Suppressor macrophage (primary cell): ENCODE measurements at places on chromosomes 1 and 21.

GRCh38 chr1:115713906-115714305 lies 54.6 kb downstream of the CASQ2 start:
- no peak for DNase-seq

- DNase-seq = no peak
Measured at GRCh38 chr21:35397781-35398180, 348.7 kb upstream of the RUNX1 start.

- DNase-seq = no peak
Measured at GRCh38 chr1:31765041-31765467, 914 bp upstream of the ADGRB2 start.

- no peak for DNase-seq
Measured at GRCh38 chr1:234616644-234617043, 6.7 kb upstream of the IRF2BP2 start.

- DNase-seq = no peak
Measured at GRCh38 chr1:83000286-83000685, 998.6 kb downstream of the TTLL7 start.

DNA sequence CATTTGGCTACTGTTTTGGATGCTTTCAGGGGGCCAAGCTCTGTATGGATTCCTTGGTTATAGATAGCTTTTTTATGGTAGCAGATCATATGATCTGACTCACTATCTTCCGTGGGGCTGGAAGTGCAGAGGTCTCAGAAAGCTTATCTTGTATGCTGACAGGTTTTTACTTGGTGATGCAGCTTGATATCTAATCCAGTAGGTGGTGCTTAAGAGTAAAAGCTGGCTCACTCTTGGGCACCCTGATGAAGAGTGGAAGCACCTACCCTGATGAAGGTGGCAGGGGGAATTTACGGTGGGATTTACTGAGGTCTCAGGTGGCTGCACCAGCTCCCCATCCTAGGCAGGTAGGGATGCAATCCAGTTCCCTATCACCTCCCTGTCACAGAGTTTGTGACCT lies 151.2 kb downstream of the PTBP2 start:
- no peak for DNase-seq

DNA sequence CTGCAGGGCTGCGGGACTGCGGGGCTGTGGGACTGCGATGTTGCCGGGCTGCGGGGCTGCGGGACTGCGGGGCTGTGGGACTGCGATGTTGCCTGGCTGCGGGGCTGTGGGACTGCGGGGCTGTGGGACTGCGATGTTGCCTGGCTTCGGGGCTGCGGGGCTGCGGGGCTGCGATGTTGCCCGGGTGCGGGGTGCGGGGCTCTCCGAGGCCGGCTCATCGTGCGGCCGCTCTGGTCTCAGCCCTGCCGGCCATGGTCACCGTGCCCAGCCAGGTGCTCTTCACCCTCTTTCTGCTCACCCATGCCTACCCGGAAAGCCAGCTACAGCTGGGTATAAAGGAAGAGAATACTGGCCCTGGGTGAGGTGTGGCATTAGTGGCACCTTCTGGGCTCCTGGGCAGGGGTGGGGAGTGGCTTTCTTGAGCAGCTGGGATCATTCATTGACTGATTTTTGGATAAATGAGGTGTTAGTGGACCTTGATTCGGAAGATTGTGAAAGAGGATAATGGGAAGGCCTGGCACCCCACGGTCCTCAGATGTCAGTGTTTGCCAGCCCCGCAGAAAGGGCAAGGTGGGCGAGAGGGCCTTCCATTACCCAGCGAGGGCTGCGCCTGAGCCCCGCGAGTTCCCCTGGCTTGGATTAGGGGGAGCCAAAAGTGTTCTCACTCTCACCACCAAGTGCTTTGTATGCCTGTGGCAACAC lies 36.3 kb downstream of the COQ8A start:
- no peak for DNase-seq

DNA sequence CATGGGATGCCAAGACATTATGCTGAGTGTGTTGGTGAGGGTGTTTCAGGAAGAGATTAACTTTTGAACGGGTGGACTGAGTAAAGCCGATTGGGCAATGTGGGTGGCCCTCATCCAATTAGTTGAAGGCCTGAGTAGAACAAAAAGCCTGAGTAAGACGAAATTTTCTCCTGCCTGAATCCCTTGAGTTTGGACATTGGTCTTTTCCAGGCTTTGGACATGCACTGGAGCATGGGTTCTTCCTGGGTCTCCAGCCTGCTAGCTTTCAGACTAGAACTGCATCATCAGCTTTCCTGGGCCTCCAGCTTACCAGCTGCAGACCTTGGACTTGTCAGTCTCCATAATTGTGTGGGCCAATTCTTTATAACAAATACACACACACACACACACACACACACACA lies 63.6 kb downstream of the NIBAN1 start:
- peak; percentile 6 for DNase-seq

- DNase-seq = peak; percentile 79
Measured at GRCh38 chr1:64268653-64269557, 65.5 kb downstream of the UBE2U start.

DNA sequence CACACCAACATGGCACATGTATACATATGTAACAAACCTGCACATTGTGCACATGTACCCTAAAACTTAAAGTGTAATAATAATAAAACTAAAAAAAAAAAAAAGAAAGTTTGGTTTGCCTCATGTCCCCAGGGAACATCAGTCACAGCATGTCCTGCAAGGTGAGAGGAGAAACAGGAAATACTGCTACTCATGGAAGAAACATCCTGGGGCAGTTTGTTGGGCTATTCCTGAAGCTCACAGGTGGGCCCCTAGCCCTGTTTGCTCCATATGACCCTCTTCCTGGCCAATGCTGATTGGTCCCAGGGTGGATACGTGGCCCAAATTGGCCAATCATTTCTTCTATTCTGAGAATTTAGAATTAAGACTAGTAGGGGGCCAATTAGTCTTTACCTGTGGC lies 103.4 kb upstream of the ADAR start:
- no peak for DNase-seq

DNA sequence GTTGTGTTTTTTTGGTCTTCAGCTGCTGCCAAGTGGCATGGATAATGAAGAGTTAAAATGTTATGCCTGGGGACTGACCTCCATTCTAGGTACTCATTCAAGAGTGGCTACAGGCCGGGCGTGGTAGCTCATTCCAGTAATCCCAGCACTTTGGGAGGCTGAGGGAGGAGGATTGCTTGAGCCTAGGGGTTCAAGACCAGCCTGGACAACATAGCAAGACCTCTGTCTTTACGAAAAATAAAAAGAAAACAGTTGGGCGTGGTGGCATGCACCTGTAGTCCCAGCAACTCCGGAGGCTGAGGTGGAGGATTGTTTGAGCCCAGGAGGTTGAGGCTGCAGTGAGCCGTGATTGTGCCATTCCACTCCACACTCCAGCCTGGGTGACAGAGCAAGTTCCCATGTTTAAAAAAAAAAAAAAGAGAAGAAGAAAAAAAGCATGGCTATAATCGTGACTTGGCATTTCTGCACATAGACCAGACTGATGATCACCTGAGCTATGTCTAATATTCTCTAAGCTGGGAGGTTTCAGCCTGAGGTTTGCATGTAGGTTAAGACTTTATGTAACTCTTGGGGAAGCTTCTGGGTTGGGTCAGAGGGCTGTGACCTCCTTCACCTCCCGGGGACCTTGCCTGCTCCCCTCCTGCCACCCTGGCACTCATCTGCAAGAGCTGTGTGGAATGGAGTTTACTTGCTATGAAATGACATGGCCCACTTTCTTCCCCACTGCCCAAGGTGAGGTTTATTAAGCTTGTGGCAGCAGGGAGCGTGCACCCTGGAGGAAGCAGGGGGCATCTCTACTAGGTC lies 51.3 kb downstream of the DHRS3 start:
- peak; percentile 39 for DNase-seq

DNA sequence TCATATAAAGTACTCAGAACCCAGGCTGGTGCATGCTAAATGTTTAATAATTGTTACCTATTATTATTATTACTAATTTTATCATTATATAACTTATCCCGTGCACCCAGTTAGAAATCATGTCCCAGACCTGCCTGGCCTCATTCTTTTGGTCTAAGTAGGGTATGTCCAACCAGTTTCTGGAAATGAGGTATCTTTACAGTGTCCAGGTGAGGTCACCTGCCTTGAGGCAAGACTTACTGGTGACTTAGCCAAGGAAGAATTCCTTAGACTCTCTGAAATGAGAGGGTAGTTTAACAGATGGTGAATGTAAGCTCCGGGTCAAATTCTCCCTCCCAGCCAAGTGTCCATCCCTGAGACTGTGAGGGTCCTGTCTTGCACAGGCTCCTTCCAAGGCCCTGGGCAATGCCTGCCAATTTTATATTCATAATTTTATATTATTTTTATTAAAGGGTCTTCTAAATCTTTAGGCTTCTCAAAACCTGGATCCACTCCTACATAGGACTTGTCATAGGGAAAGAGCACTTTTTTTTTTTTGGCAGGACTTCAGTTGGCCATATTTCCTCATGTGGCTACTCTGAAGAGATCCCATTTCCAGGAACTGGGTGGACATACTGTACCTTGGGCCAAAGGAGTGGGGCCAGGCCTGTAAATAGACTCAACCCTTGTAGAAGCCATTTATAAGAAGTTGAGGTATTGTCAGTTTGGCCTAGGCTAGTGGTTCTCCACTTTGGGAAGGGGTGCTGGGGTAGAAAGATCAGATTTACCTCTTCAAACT lies 96.7 kb upstream of the KCNA3 start:
- no peak for DNase-seq

GRCh38 chr1:168405906-168406549 lies 125.4 kb downstream of the TBX19 start:
- no peak for DNase-seq

GRCh38 chr1:98045211-98045766 lies 124.5 kb upstream of the DPYD start:
- peak; percentile 34 for DNase-seq

- DNase-seq = no peak
Measured at GRCh38 chr1:10671622-10672342, 124.7 kb downstream of the CASZ1 start.

- no peak for DNase-seq
Measured at GRCh38 chr1:20405051-20405754, 80.8 kb downstream of the CAMK2N1 start.

- no peak for DNase-seq
Measured at GRCh38 chr1:167879508-167879907, 34.4 kb downstream of the ADCY10 start.

GRCh38 chr1:41447995-41448770 lies 36.3 kb downstream of the EDN2 start:
- DNase-seq = no peak

GRCh38 chr1:202662081-202662480 lies 48.2 kb downstream of the SYT2 start:
- DNase-seq = peak; percentile 16

GRCh38 chr1:178541829-178542553 lies 29.1 kb downstream of the TEX35 start:
- DNase-seq = peak; percentile 78

- DNase-seq = peak; percentile 48
Measured at GRCh38 chr1:31216016-31216415, 23.7 kb downstream of the NKAIN1 start.

- no peak for DNase-seq
Measured at GRCh38 chr21:46111857-46112724, 14.2 kb downstream of the COL6A2 start.

DNA sequence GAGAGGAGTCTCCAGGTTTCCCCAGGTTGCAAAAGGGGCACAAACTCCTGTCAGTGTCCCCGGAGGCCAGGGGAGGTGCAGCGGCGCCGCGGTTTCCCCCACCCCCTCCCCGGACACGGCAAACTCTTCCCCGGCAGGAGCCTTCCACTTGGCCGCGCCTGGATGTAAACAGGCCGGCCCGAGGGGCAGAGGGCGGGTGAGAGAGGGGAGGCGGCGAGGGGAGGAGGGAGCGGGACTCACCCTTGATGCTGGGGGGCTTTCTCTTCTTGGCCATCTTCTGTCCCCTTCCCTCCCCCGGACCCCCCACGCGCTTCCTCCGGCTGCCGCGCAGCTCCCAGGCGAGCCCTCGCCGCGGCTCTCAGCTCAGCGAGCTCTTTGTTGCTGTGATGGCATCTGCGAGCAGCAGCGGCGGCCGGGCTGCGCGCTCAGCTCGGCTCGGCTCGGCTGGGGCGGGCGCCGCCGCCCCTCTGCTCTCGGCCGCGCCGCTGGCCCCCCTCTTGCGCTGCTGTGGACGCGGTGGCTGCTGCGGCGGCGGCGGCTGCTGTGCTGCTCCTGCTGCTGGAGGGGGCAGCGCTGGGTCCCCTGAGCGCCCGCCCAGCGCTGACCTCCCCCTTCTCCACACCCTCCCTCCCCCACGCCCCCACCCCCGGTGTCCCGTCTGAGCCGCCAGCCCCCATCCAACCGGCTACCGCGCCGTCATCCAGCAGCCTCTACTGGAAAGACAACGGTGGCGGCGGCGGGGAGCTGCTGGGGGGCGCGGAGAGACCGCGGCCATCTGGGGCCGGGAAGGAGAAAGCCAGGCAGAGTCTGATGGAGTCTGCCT lies 4.9 kb upstream of the SLC44A5 start:
- DNase-seq = no peak

DNA sequence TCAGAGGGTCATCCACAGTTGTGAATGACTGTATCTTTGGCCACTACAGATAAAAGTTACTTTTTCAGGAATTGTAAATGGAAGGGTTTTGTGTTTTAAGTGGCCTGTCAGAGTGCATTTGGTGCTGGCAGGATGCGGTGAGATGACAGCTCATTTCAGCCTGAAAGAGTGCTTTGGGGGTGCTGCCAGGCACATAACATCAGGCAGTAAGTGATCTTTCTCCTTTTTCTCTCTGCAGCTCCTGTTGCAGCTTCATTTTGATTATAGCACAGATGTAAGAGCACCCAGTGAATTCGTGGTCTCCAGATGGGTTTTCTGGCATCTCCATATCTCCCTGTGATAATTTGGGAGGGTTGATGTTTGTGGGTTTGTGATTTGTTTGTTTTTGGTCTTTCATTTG lies 14.8 kb upstream of the FAM163A start:
- no peak for DNase-seq

DNA sequence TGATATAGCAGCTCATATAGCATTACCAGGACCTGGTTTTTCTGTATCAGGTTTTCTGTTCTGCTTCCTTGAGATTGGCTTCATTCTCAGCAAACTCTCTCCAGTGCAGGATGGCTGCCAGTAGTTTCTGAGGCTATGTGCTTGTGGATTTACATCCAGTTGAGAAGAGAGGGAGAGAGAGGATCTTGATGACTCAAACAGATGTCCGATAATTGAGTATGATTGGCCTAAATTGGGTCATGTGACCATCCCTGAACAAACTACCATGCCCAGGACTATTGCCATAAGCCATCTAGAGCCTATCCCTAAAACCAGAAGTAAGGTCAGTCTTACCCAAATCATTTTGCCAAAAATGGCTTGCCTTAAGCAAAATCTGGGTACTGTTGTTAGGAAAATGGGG lies 18.1 kb upstream of the PSMA5 start:
- DNase-seq = no peak

- no peak for DNase-seq
Measured at GRCh38 chr21:45366476-45366875, 38.5 kb upstream of the COL18A1 start.

DNA sequence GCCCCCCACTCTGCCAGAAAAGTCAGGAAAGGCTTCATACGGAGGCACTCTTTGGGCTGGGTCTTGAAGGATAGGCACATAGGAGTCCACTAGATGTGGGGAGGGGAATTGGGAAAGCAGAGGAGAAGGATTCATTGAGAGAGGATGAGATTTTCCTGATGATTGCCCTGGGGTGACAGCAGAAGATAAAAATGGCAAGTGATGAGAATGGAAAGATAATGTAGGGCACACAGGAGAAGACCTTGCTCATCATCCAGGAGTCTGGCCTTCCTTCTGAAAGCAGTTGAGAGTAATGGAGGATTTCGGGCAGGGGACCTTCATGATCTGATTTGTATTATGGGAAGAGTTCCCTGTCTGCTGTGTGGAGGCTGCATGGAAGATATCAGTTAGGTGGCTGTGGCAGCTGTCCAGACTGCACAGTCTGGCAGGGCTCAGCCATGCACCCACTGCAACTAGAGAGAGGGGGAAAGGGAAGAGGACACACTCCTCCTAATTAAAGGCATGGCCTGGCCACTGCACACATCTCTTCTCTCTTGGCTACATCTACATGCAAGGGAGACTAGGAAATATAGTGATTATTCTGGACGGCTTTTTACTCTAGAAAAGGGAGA lies 9.6 kb upstream of the FABP3 start:
- DNase-seq = no peak
